ENCODE measurements at places on chromosomes 1 and 21.

- DNase-seq, result peak; percentile 33
These were observed 86.1 kb downstream of the OMA1 start for GRCh38 chr1:58460469-58460868.

DNA sequence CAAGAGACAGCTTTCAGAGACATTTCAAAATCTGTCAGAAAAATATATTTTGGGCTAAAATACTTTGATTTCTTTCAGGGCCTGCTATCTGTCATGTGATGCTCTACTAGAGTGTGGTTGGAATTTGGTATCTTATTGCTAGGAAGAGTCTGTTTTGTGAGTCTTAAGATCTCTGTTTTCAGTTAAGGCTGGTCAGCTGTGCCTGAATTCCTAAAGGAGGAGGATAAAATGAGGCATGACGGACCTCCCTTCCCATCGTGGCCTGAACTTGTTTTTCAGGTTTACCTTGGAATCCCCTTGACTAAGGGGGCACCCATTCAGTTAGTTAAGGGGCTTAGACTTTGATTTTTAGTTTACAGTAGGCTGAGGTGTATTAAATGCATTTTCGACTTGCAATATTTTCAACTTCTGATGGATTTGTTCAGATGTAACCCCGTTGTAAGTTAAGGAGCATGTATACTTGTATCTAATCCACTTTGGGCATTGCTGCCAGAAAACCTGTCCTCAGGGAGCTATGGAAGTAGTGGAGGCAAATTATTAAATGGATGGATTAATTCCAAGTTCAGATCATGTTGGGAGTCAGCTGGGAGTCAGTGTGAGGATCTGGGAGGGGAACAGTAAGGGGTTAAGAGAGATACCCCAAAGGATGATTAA is 18.3 kb downstream of the CAPN2 start:
- DNase-seq, result no peak

- no peak for DNase-seq
These were observed 62.1 kb upstream of the PRRX1 start for GRCh38 chr1:170601866-170602265.

- DNase-seq, result peak; percentile 25
These were observed 15.7 kb upstream of the IGSF21 start for GRCh38 chr1:18091660-18092446.

- DNase-seq, result no peak
These were observed 300.6 kb downstream of the TM2D1 start for GRCh38 chr1:61424382-61424781.

GRCh38 chr21:37849506-37850102 is 66.7 kb downstream of the KCNJ6 start:
- peak; percentile 36 for DNase-seq

DNA sequence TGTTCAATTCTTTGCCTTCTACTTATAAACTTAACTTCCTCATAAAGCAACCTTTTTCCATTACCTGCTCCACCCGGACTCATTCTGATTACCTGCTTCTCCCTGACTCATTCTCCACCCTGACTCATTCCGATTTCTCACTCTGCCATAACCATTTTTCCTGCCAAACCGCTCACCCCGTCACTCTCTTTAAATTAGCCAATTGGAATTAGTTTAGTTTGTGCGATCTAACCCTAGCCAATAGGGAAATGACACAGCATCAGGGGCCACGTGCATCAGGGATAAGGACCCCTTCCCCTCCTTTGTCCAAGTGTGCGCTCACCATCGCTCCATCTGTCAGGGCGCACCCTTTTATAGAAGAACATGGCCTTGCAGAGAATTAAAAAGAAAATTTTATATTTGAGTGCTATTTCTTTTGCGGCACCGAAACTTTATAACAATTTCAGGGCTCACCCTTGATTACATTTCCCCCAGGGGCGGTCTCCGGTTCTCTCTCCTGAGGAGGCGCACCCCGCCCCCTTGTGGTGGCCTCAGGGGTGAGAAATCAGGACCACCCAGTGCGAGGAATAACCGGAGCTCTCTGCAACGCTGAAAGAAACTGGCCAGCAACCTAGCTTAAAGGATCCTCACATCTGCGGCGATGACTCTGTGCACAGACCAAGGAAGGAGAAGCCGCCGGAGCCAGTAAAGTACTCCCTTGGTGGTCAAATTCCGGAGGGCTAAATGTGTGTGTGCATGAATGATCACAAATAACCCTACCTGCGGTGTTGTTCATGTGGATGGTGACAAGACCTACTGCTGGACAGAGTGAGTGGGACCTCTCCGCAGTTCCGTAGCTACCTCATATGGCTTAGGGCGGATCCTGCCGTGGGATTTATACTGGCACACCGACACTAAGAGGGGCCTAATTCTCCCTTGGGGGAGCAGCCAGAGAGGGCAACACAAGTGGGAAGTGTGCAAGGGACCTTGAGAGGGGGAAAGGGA is 30.3 kb upstream of the CBR3 start:
- DNase-seq, result peak; percentile 95

DNA sequence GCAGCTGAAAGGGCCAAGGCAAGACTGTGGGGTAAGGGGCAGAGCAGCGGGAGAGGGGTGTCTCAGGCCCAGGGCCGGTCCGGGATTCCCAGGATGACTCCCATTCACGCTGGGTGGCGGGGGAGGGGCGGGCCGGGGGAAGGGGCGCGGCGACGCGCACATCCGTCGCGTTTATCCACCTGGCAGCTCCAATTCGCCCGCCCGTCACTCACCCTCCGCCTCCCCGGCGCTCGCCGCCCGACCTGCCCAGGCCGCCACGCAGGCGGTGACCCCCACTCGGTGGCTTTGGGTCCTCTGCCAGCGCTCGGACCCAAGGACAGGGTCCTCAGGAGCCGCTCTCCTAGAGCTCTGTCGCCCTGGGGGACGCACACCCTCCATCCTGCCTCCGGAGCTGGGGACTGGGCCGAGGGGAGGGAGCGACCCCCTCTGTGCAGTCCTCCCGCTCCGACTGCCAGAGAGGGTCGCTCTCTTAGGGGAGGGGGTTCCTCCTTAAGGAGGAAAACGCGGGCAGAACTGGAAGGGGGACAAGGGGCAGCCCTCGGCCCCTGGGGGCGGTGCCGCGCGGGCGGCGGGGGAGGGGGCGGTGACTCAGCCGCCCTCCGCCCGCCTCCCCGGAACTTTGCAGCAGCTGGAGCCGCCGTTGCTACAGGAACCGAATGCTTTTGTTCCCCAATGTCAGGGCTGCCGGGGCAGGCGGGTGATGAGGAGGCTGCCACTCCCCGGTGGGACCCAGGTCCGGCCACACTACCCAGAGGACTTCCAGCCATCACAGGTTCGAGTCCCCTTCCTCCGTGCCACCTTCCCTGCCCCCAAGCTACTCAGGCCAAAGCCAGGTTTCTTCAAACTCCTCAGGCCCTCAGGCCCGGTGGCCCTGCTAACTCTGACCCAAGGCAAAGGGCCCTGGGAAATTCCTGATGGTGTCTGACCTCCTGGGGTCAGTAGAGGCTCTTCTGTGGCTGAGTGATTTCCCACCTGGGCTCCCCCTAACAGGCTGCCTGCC is 3.4 kb downstream of the ADGRB2 start:
- DNase-seq, result peak; percentile 43

DNA sequence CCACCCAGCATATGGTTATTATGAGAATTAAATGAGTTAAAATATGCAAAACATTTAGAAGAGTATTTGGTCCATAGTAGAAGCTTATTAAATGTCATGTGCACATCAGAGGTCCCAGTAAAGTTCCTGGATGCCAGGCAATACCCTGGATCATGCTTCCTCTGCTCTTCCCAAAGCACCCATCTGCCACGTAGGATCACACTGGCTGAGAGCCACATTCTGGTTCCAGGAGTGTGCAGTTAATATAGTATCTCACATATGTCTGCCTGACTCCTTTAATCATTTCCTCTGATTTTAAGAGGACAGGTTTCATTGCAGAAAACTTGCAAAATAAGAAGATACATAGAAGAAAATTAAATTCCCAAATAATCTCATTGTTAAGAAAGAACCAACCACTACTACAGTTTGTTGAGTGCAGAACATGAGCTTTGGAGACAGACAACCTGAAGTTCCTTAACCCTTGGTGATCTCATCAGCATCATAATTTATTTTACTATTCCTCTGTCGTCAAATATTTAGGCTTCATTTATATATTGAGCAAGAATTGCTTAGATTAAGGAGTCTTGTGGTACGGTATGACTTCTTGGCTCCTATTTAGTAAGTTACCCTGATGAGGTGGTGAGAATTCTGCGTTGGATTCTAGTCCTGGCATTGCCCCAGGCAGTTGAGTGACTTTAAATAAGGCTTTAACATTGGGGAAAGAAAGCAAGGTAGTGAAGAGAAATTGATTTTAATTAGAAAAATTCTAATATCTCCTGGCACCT is 12.3 kb downstream of the SGIP1 start:
- DNase-seq, result no peak

All from NCI-H226 (cell line).